ENCODE measurements at places on chromosomes 4 and X.

DNA sequence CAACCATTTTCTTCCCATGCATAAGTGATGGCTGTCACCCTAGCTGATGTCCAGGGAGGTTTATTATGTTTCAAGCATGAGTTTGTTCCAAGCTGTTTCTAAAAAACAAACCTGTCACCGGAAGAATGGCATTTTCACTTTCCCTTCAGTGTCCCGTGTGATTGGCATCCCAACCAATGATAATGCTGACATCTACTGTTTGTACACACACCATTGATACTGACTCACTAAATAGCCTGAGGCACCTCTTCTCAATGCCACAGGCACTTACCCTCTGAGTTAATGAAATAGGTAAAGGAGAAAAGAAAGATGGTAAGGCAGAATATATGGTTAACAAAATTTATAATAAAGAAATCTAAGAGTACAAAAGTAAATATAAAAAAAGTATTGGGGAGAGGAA lies 23.1 kb upstream of the VCX2 start:
- DNase-seq: no peak

DNA sequence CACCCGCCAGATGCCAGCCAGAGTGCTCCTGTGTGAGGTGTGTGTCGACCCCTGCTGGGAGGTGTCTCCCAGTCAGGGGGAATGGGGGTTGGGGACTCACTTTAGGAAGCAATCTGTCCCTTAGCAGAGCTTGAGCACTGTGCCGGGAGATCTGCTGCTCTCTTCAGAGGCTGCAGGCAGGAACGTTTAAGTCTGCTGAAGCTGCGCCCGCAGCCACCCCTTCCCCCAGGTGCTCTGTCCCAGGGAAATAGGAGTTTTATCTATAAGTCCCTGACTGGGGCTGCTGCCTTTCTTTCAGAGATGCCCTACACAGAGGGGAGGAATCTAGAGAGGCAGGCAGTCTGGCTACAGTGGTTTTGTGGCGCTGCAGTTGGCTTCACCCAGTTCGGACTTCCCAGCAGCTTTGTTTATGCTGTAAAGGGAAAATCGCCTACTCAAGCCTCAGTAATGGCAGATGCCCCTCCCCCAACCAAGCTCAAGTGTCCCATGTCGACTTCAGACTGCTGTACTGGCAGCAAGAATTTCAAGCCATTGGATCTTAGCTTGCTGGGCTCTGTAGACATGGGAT lies 80.8 kb downstream of the CCSER1 start:
- DNase-seq: no peak

- DNase-seq: no peak
Observed at GRCh38 chr4:169460081-169460480, 152.3 kb downstream of the NEK1 start.

GRCh38 chr4:176123710-176124407 lies 58.2 kb downstream of the WDR17 start:
- no peak for DNase-seq

DNA sequence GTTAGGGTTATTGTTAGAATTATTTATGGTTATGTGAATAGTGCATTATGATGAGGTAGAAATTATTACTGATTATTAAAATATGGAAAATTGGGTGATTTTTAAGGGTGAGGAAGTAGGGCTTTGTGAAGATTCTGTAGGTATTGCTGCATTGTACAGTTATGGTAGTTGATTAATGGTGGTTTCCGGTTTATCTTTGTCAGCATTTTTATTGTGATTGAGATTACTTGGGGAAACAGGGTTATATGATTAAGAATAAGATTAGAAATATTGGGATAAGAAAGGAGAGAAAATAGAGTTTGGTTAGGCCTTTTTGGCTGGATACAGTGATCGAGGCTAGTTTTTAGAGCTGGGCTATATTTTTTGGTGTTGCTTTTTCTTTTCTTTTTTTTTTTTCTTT lies 8.6 kb upstream of the IGBP1 start:
- no peak for DNase-seq

- DNase-seq: no peak
Observed at GRCh38 chr4:172978848-172979247, 189.8 kb upstream of the GALNT7 start.

DNA sequence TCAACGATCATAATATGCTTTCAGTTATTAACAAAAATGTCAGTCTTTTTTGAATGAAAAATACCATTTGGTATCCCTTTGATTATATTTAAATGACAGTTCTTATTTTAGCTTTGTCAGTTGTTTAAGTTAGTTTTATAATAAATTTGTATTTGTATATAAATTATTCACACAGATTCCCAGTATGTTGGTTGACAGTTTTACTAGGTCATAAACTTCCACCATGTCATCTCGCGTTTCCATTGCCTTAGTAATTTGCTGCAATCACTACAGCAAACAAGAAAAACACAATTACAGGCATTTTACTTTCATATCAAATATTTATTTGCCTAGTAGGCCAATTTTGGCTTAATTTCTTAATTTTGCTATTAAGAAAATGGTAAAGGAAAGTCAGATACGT lies 109.6 kb upstream of the ANK2 start:
- no peak for DNase-seq

DNA sequence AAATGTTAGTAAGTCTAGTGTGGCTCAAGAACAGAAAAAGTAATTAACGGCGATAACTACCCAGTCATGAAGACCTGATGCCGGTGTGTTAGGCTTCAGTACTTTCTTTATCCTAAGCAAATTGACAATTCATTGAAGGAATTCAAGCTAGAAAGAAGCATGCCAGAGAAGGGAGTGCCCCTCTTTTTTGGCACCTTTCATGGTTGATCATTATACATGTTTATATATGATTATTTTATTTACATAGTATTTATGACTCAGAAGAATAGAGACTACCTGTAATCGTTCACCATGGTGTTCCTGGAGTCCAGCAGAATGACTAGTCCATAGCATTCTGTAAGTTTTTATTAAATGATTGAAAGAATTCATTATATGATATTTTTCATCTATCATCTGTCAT lies 548.3 kb upstream of the SLIT2 start:
- no peak for DNase-seq

- DNase-seq: no peak
Observed at GRCh38 chr4:24568425-24568824, 15.9 kb downstream of the DHX15 start.
